ENCODE measurements at places on chromosomes 3 and 15.

DNA sequence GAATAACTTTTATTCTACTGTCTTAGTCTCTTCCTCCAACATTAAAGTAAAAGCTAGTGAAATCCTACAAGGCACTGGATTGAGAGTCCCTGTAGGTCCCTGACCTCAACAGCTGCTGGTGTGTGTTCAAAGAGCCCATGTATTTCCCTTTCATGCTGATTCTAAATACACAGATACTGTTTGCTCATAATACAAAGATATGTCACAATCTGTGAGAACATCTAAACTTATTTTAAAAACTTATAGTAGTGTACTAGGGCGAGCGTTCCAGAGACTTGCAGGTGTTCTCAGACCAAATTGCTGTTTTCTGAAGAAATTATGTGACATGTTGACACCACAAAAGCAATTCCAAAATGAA lies 145.9 kb upstream of the LIPC start:
- DNase-seq = no peak

GRCh38 chr3:183031826-183032225 lies 51.5 kb upstream of the DCUN1D1 start:
- no peak for DNase-seq

GRCh38 chr15:97977734-97978133 lies 17.2 kb downstream of the ARRDC4 start:
- no peak for DNase-seq

GRCh38 chr15:92011611-92012367 lies 158.3 kb downstream of the SLCO3A1 start:
- peak; percentile 3 for DNase-seq

DNA sequence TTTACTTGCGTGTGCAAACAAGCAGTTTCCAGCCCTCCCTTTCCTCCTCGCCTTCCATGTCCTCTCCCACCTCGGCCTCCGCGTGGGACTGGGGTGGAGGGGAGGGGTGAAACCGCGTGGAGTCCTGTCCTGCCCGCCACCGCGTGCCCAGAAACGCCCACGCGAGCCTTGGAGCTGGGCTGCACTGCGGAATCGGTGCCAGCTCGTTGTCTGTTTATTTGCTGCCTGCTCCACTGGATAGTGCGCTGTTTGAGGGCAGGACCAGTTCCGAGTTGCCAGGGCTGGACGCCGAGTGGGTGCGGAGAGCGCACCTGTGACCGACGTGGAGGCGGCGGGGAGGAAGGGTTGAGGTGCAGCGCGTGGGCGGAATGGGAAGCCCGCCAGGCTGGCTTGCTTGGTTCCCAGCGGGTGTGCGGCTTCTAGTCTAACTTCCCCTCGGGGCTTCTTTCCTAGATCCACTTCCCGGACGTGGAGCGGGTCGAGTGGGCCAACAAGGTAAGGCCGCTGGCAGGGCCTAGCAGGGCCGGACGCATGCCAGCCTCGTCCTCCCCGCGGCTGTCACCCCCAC lies 17.3 kb downstream of the ESYT3 start:
- no peak for DNase-seq

- no peak for DNase-seq
Measured at GRCh38 chr15:33392453-33392852, 81.7 kb downstream of the RYR3 start.

DNA sequence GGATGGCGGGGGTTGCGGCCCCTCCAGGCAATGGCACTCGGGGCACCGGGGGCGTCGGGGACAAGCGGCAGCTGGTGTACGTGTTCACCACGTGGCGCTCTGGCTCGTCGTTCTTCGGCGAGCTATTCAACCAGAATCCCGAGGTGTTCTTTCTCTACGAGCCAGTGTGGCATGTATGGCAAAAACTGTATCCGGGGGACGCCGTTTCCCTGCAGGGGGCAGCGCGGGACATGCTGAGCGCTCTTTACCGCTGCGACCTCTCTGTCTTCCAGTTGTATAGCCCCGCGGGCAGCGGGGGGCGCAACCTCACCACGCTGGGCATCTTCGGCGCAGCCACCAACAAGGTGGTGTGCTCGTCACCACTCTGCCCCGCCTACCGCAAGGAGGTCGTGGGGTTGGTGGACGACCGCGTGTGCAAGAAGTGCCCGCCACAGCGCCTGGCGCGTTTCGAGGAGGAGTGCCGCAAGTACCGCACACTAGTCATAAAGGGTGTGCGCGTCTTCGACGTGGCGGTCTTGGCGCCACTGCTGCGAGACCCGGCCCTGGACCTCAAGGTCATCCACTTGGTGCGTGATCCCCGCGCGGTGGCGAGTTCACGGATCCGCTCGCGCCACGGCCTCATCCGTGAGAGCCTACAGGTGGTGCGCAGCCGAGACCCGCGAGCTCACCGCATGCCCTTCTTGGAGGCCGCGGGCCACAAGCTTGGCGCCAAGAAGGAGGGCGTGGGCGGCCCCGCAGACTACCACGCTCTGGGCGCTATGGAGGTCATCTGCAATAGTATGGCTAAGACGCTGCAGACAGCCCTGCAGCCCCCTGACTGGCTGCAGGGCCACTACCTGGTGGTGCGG lies 1.9 kb downstream of the CHST2 start:
- DNase-seq = peak; percentile 60

- no peak for DNase-seq
Measured at GRCh38 chr3:184726497-184726896, 14.6 kb upstream of the MAGEF1 start.

Data from stimulated activated CD4-positive, alpha-beta T cell treated with anti-CD3 and anti-CD28 coated beads, Interleukin-15, amount 100 ng/mL, for 1 hour (primary cell).